Stimulated activated CD4-positive, alpha-beta T cell treated with anti-CD3 and anti-CD28 coated beads, Interleukin-15, amount 100 ng/mL, for 48 hours (primary cell): ENCODE measurements at places on chromosomes 5 and 9.

DNA sequence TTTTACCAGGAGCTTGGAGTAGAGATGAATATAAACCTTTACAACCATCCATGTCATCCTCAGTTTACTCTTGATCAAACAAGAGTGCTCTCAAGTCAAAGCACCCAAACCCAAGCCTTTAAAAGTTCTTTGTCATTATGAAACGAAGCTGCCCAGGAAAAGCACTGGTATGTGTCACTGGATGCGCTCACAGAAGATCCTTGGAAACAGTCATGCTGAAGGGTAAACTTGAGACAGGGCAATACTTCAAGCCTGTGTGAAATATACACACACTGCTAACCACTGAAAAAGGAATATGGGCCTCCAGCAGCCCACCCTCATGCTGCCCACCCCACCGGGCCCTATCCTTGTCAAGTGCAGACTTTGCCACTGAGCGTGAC is 84.5 kb downstream of the PRRT1B start:
- DNase-seq, result no peak

DNA sequence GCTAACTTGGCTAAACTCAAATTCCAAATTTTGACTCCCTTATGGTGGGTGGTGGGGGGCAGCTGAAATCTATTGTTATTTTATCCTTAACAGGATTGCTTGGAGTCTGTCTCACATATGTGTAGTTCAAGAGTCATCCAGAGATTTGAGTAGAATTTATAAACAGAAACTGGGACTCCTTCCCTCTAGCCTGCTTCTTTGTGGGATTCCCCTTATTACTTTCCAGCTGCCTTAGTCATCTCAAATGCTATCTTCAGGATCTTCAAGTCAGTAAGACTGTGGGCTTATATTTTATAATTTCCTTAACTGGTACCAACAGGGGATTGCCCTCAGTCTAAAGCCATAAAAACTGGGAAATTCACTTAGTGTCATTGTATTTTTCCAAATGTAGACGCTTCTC is 55.5 kb downstream of the NNT start:
- no peak for DNase-seq

DNA sequence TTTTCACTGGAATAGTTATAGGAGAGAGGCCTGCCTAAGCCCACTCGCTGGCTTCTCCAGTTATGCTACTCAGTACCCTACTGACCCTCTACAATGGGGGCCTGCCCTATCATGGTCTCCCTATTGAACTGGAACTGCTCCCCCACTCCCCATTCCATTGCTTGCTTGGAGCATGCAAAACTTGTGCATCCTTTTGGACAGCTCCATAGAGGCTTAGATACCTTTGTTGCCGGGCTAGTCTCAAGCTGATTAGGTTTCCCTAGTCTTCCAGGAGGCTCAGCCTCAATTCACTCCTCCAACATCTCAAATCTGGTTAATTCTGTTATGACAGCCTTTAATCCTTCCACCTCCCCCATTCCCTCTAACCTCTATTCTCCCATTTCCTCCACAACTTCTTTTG is 39.9 kb downstream of the KIF24 start:
- no peak for DNase-seq

- no peak for DNase-seq
Measured at GRCh38 chr9:118992813-118993794, 376.1 kb downstream of the BRINP1 start.

DNA sequence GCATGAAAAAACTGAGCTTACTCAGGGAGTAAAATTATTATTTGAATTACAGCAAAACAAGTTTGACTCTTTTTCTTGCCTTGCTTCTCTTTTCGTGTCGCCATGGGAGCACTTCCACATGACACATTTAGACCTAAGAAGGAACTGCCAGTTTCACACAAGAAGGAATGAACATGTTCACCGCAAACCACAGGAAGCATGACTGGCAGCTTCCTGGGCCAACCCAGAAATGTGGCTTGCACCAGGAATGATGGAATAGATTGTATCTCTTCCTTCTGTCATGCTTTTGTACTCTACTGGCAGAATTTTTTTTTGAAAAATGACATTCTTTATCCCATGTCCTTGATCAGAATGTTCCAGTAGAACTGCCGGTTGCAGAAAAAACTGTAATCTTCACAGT is 32.9 kb upstream of the MAN2A1 start:
- peak; percentile 33 for DNase-seq

DNA sequence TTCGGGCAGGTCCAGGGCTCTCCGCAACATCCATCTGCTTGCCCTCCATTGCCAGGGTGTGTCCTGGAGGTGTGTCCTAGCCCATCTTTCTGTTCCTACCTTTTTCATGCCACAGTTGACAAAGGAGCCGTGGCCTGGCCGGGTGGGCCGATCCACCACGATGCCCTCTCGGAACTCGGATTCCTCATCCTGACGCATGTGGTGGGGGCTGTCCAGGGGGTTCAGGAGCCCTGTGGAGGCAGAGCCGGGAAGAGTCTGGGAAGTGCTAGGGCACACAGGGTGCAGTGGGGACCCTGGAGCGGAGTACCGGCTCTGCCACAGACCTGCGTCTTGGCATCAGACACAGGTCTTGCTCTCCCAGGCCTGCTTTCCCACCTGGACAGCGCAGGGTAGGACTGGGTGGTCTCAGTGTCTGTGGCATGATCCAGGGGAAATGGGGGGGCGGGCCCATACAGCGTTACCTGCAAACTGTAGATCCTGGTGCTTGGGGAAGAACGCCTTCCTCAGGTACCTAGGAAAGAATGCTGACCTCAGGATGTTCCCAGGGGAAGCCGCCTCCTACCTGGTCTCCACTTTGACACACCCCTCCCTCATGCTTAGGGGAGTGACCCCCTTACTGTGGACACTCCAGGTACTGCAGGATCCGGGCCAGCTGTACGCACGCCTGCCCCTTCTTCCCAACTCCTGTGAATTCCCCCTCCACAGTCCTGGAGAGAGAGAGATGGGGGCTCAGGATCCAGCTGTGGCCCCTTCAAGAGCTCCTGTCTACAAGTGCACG is 3.5 kb downstream of the SPOUT1 start:
- DNase-seq, result no peak

- DNase-seq, result no peak
Measured at GRCh38 chr5:21802869-21803490, 1050.2 kb downstream of the CDH12 start.
